ENCODE measurements at places on chromosomes 2 and 18. TPM values are rescaled to one million over a fixed set of nuclear protein-coding genes. Genes with fewer than 3 reads are reported as not detected.

DNA sequence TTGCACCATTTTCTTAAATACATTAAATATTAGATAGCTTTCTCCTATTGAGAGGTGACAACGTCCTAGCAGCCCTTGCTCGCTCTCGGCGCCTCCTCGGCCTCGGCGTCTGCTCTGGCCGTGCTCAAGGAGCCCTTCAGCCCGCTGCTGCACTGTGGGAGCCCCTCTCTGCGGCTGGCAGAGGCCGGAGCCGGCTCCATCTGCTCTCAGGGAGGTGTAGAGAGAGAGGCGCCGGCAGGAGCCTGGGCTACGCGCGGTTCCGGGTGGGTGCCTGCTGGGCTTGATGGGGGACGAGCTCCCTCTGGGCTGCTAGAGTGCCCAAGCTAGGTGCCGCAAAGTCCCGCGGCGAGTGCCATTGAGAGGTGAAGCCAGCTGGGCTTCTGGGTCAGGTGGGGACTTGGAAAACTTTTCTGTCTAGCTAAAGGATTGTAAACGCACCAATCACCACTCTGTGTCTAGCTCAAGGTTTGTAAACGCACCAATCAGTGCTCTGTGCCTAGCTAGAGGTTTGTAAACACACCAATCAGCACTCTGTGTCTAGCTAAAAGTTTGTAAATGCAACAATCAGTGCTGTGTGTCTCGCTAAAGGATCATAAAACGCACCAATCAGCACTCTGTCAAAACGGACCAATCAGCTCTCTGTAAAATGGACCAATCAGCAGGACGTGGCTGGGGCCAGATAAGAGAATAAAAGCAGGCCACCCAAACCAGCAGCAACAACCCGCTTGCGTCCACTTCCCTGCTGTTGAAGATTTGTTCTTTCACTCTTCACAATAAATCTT lies 3.1 kb downstream of the RPRD1A start:
- no peak for DNase-seq

DNA sequence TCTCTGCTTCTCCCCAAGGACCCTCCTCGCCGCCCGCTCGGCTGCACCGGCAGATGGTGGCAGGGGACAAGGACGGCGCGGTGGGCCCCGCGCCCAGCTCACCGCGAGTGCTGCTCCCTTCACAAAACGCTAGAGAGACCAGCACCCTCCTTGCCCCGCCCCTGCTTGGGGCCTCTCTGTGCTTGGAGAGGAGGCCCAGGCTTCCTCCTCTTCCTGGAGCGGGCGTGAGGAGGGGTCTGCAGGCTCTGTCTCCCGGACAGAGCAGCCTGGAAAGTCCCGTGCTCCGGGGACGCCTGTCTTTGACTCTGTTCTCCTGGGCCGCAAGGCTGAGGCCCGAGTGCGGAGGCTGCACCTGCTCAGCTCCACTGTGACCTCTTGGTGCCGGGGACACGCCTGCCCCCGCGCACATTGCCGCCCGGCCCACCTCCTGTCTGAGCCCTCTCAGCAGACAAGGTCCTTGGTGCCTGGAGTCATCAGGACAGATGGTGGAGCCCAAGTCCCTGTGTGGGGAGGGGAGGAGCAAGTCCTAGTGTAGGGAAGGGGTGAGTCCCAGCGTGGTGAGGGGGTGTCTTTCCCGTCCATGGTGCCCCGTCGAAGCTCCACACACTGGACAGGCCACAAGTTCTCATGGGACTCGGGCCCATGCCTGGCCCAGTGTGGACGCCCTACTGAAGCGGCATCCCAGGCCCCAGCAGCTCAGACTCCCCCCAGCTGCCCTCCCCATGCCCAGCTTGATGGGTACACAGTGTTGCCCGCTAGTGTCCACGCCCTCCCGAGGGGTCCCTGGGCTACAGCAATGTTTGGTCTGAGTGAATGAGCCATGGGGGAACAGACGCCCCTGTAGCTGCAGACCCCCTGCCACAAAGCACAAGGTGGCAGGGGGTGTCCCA lies 33.8 kb downstream of the RTP5 start:
- peak; percentile 68 for DNase-seq

DNA sequence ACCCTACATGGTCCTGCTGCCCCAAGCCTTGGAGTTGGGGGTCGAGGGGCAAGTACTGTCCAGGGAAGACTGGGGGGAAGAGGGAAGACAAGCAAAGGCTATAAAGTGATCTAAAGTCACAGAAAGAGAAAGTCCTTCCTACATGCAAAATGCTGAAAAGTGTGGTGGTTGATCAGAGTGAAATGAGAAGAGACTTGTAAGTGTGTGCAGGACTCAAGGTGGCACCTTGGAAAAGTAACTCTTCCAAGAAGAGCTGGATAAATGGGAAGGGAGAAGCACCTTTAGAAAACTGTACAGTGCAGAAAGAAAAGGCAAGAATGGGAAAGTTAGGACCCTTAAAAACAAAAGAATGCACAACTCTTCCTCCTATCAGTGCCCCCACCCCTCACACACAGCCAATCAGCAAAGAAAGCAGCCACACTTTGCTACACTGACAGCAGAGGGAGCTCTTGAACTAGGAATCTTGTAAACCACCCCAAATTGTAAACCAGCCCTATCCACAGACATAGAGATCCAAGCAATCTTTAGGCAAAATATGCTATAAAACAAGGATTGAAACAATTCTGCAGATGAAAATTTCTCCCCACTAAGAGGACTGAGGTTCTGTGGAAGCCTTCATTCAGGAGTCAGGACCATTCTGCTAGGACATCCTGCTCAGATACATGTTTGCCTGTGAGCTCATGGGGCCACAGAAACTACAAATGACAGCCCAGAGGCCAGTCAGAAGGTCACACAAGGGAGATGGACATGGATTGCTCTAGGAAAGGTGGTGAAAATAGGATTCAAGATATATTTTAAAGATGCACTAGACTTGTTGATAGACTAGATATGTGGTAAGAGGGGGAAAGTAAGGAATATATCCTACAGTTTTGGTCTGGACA lies 146.4 kb downstream of the FTCDNL1 start:
- no peak for DNase-seq

GRCh38 chr2:13676269-13676668 lies 956.2 kb upstream of the LRATD1 start:
- DNase-seq, result no peak

DNA sequence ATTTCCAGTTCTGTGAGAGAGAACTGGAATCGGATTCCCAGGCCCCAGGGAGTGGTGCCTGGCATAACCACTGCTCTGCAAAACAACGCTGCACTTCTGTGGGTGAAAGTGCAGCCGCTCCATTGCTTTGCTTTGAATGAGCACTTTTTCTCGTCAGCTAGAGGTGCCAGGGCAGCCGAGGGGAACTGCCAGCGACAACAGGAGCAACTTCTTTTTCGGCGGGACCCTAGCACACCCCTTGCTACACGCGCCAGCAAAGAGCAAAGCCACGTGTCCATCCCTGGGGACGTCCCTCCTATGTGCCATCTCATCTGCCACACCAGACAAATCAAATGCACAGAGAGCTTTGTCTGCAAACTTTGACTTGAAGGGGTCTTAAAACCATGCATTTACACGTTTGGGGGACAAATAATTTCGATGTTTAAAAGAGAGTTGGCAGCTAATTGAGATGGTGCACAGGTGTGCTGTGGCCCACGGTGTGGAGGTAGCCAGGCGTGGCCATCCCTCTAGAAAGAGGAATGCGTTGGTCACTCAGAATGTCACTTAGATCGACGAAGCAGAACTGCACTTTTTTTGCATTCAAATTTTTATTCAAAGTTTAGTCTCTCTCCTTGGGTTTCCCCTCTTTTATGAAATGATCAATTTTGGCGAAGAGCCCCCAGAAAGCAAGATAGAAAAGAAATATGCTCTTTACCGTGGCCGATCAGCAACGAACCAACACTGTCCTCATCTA lies 151.8 kb downstream of the MBP start:
- no peak for DNase-seq

DNA sequence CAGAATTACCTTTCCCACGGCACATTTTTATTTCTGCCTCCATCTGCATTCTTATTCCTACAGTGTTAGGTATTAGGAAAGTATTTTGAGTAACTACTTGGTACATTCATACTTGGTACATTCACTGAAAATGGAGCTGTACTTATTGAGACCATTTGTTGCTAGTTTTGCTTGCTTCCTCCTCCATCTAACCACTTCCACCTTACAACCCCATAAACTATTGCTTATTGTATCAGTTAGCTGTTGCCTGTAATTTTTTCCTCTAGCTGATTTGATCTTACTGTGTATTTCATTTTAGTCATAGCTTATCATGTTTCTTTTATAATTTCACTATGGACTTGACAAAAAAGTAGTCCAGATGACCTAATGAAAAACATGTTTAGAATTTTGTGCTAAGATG lies 50.7 kb downstream of the AFTPH start:
- DNase-seq, result no peak

DNA sequence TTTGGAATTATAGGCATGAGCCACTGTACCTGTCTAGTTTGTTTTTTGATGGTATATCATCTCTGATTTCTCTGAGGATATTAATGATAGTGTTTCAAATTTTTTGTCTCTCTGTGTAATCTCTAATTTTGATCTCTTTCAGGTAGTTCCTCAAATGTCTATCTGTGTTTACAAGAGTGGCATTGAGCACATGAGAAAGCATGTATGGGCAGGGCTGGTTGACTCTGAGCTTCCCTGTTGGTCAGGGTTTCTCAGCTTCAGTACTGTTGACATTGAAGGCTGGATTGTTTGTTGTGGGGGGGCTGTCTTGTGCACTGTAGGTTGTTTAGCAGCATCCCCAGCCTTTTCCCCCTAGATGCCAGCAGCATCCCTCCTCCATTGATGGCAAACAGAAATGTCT lies 79.9 kb downstream of the TMEM247 start:
- no peak for DNase-seq

DNA sequence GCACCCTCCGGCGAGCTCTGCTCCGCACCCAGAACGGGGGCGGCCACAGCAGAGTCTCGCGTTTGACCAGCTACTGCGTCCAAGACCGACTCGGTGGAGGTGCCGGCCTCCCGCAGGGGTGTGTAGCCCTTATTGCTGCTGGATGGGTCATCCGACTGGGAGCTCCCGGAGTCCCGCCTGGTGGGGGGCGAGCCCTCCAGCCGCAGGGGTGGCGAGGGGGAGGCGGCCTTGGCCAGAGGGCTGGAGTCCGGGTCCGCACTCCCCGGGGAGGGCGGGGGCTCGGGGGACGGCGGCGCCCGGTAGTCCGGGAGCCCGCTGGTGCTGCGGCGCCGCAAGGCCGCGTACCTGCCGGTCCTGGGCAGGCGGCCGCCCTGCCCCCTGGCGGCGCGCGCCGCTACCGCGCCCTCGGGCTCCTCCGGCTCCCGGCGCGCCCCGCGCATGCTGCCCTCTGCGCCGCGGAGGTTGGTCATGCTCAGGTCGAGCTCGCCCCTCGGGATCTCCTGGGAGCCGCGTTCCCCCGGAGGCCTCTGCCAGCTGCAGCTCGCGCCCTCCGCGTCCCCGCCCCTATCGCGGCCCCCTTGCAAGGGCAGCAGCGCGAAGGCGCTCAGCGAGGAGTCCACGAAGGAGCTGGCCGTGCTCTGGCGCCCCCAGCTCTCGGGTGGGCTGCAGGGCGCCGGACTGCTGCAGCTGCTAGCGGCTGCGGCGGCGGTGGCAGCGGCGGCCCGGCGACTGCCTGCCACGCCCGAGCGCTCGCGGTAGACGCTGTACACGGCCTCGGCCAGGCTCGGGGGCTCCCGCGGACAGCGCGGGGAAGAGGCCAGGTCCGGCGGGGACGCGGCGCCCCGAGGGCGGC lies 4.8 kb downstream of the TMEM200C start:
- peak; percentile 81 for DNase-seq

GRCh38 chr2:188902901-188903491 lies 71.2 kb upstream of the COL3A1 start:
- DNase-seq, result no peak

DNA sequence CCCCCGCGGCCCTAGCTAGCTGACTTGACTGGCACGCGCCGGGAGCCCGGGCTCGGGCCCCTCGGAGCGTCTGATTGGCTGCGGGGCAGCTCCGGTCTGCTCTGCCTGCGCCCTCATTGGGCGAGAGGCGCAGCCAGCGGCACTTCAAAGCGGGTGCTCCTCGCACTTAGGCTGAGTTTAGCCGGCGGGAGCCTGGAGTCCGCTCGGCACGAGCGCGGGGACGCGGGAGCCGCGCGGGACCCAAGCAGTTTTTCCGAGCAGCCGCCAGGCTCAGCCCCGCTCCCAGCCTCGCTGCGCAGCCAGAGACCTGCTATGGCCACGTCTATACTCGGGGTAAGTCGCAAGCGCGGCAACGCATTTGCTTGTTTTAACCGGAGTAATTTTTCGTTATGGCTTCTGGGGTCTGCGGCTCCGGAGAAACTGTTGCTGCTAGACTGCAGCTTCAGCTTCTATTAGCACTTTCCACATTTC lies at the start of gene SP9:
TSS of gene SP9 (plus strand) at position 174 of the 471 bp plus-strand sequence. CDS start at position 313, 139 bp downstream.
- DNase-seq, result no peak

DNA sequence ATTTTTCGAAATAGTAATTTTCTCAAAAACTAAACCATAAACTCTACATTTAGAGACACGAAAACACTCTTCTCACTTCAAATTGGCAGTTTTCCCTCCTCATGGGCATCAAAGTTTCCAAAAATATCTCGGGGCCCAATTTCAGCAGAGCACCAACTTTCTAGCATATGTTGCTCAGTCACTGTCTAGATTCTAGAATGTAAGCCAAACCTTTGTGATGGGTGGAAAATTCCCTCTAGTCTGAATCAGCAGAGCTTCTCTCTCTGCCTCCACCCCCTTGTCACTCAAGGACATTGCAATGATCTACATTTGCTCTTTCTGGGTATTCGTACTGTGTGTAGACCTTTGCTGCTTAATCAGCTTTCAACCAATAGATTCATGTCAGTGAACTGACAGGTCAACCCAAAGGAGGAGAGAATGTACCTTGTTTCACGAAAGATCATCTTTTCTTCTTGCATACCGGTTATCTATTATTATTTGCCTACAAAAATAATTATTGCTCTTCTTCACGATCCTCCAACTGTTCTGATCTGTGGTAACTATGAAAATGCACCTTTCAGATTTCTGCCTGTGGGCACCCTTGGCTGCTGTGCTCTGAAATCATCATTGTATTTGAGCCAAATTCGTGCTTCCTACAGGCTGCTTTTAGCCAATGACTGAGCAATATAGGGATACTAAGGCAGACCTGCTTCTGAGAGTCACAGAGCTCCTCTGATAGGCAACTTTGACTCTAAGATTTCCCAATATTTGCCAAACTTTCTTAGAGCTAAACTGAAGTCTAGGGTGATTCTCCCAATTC lies 38.7 kb upstream of the GLS start:
- no peak for DNase-seq

- DNase-seq, result no peak
These were observed 47.2 kb downstream of the ZAP70 start for GRCh38 chr2:97760480-97761049.

DNA sequence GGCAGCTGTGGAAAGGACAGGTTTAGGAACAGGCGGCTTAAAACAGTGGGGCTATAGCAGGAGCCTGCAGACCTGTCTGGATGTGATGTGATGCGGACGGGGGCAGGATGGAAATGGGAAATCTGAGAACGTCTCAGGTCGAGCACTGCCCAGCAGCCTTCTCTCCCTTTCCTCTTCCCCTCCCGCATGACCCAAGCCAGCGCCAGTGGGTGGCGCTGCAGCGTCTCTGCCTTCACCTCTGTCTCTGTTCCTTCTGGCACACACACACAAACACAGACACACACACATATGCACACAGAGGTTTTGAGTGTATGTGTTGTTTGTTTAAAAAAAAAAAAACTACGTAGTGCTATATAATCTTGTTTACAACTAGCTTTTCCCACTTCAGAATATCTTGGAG lies 82.0 kb upstream of the SLC66A3 start:
- DNase-seq, result peak; percentile 55

GRCh38 chr2:224909885-224910573 lies 132.2 kb downstream of the DOCK10 start:
- DNase-seq, result peak; percentile 85

- DNase-seq, result no peak
These were observed 211.2 kb downstream of the NAPG start for GRCh38 chr18:10736984-10737383.

Gene RGPD4
- total RNA-seq, result not detected

Gene DCDC2C
- not detected for total RNA-seq

Gene LRP1B
- total RNA-seq, result 0.48 TPM

Gene TIGD1
- 3.0 TPM for total RNA-seq

Gene NEMP2
- 5.0 TPM for total RNA-seq

All from posterior vena cava (tissue), 2 donors.